ENCODE measurements at places on chromosomes 16 and 17.

- DNase-seq: no peak
Measured at GRCh38 chr17:82241926-82242697, 13.3 kb downstream of the SLC16A3 start.

GRCh38 chr16:83533193-83533592 is 274.6 kb upstream of the HSBP1 start:
- no peak for DNase-seq

DNA sequence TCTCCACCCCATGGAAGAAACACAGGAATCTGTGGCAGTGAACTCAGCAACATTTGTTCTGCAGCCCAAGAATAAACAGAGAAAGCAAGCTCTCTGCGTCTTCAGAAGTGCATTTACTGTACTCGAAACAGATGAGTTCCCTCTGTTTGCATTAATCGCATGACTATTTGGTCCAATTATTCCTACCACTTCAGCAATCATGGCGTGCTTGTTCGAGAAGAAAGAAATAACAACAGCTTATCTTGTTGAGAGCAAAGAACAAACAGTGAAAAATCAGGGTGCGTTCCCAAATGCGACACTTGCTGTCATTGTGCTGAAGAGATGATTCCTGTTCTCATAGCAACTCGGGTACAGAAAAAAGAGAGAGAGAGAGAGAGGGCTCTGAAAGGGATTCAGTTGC is 445.3 kb upstream of the MAF start:
- DNase-seq: no peak

DNA sequence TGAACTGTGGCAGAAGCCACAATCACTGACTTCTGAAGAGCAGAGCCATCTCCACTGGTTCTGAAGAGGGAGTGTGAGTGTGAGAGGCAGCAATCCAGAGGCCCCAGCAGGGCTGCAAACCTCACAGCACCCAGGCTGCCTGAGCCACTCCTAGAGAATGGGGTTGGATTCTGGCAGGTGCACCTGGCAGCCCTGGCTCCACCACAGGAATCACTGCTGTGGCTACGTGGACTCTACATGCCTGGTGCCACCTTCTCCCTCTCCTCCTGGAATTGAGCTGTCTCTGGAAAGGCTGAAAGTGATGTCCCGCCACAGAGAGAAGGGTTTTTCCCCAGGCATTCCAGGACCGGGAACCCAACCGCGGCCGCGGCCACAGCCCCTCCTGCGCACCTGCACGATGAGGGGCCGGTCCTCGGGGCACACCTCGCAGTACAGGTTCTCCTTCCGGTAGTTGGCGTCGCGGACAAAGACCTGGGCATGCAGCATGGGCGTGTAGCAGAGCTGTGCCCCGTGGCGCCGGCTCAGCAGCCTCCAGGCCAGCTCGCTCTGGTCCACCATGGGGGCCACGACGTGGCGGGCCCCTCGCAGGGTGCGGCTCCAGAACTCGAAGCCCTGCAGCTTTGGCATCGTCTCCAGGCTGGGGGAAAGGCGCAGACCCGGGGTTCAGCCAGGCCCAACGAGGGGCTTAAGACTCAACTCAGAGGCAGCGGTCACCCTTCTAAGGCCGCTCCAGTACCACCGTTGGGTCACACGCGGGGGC is 991 bp downstream of the DUS1L start:
- DNase-seq: no peak

- DNase-seq: no peak
Measured at GRCh38 chr17:4500191-4500571, 1.5 kb downstream of the SPNS2 start.

GRCh38 chr16:11098601-11099390 is 154.4 kb downstream of the CLEC16A start:
- no peak for DNase-seq

GRCh38 chr17:8745586-8746500 is 1.2 kb upstream of the CCDC42 start:
- peak; percentile 53 for DNase-seq

GRCh38 chr16:4624827-4625559 is 367 bp downstream of the MGRN1 start:
- peak; percentile 62 for DNase-seq

- DNase-seq: no peak
Measured at GRCh38 chr16:76882105-76882504, 308.9 kb upstream of the MON1B start.

DNA sequence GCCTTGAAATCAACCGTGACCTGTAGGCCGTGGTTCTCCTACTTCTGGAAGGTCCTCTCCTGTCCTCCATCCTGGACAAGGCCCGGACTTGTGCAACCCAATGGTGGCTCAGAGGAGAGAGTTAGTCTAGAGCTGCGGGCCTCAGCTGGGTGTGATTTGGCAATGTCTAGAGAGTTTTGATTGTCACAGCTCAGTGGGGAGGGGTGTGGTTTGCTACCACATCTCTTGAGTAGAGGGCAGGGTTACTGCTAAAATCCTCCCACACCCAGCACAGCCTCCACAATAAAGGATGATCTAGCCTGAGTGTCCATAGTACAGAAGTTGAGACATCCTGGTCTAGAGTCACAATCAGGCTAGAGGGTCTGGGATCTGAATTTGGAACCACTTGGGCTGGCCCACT is 40.3 kb downstream of the MYH13 start:
- no peak for DNase-seq

- no peak for DNase-seq
Measured at GRCh38 chr17:34909040-34909439, 52.2 kb downstream of the CCT6B start.

- DNase-seq: no peak
Measured at GRCh38 chr17:76492123-76492988, 8.9 kb downstream of the RHBDF2 start.

DNA sequence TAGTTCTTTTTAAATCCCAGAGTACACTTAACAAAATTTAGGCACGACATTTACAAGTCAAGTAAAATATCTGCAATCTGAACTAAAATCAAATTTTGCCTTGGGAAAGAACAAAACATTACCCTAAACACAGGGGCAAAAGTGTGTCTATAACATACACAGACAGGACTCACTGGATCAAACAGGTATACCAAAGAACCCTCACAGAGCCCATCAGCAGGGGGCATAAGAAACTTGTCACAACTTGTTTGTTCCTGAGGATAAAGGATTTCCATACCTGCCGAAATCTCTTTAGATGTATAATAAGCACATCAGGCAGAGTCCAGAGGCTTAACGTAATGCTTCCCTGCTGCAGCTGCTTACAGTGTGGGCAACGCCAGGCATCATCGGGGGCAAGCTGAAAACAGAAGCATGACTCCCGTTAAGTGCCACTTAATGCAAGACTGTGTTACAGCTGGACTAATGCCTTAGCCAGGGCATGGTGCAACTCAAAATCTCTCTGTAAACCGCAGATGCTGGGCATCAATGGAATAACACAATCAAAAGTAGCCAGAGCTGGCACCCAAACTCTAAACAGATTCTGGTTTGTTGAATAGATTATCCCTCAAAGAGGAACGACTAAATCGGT is 67.0 kb downstream of the USP31 start:
- no peak for DNase-seq

GRCh38 chr17:62888148-62888547 is 77.9 kb upstream of the TANC2 start:
- DNase-seq: no peak

DNA sequence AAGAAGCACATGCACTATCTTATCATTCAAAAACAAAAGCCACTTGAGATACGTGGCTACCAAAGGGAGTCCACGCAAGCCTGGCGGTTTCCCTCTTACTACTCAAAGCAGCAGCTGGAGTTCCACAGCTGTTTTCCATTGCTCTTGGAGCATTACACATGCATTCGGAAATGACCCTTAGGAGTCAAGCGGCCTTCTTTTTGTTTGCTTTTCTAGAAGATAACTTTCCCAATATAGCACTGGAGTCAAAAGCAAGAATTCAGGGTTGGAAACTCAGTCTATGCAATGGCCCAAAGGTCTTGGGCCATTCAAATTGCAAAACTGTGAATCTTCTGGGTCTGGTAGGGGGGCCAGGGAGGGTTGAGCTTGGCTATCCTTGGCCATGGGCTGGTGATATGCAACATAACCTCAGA is 97.8 kb upstream of the MAF start:
- DNase-seq: no peak

- DNase-seq: no peak
Measured at GRCh38 chr17:72553051-72553755, 432.4 kb downstream of the SOX9 start.

- DNase-seq: no peak
Measured at GRCh38 chr16:71413341-71413740, 28.5 kb downstream of the TLE7 start.

All from stimulated activated CD4-positive, alpha-beta T cell treated with anti-CD3 and anti-CD28 coated beads, Interleukin-15, amount 100 ng/mL, for 48 hours (primary cell).